ENCODE measurements at places on chromosomes 4 and X.

- no peak for DNase-seq
Observed at GRCh38 chrX:19926095-19926494, 38.7 kb upstream of the SH3KBP1 start.

DNA sequence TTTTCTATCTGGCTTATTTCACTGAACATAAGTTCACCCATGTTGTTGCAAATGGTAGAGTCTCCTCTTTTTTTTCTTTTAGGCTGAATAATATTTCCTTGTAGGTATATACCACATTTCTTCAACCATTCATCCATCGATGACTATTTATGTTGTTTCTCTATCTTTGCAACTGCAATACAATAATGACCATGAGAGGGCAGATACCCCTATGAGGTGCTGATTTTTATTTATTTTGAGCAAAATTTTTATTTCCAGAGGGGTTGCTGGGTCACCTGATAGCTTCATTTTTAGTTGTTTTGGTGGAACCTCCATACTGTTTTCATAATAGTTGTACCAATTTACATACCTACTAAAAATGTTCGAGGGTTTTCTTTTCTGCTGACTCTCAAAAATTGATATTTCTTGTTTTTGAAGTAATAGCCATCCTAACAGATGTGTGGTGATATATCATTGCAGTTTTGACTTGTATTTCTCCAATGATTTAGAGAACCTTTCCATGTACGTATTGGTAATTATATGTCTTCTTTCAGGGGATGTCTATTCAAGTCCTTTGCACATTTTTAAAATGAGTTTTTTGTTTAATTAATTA, 1697.0 kb downstream of the PCDH7 start:
- no peak for DNase-seq

GRCh38 chr4:124934916-124935315, 222.4 kb upstream of the ANKRD50 start:
- DNase-seq: no peak

DNA sequence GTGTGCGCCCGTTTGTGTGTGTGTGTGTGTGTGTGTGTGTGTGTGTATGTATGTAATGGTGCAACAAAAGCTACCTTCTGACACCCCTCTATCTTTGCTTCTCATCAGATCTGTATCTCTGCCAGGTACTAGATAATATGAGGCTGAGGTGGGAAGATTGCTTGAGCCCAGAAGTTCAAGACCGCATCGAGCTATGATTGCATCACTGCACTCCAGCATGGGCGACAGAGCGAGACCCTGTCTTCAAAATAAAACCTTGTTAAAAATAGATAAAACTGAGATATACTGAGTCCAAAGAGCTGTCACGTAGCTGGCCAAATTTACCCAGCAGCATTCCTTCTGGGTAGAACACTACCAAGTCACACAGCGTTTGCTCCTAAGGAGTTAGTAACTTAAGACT, 18.4 kb downstream of the NLGN4X start:
- DNase-seq: no peak

- DNase-seq: no peak
Observed at GRCh38 chr4:46386570-46386969, 3.4 kb downstream of the GABRA2 start.

GRCh38 chrX:156001001-156001666, 3.6 kb downstream of the IL9R start:
- no peak for DNase-seq

DNA sequence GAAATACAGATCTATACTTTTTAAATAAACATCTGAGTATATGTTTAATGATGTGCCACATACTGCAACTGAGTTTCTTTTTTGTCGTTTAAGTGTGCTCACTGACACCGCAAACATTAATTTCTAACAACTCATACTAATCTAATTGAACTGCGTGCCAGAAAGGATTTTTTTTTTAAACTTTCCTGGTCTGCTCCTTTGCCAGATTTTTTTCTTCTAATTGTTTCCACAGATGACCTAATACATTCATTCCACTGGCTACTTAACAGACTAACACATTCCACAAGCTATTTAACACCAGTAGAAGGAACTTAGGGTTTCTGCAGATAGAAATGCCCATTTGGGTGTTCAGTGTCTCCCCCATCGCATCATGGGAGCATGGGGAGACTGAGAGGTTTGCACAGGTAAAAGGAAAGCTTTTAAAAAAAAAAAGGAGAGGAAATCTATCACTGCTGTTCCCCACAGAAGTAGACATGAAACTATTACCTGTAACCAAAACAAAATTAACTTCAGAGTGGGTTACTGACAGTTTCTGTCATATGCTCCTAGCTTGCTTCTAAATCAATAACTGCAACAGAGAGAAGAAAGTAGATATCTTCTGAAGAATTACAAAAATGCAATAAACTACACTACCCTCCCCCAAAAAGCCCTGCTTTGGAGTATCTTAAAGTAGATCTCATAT, 31.6 kb downstream of the SH3KBP1 start:
- no peak for DNase-seq

- no peak for DNase-seq
Observed at GRCh38 chrX:65821721-65822496, 154.5 kb downstream of the MSN start.

DNA sequence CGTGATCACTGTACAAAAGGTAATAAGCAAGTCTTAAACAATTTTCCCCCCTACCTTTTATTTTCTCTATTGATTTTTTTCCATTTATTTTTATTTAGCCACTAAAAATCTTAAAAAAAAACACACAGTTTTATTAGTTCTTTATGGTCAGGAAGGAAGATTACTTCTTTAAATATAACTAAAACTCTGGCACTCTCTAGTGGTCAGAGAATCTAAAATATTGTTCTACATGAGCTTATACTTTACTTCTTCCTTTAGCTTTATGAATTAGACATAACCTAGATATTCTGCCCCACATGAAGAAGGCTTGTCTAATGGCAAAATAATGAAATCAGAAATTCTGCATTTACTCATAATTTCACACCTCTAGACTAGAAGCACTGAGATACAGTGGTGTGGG, 135.2 kb downstream of the PDE5A start:
- DNase-seq: no peak

- no peak for DNase-seq
Observed at GRCh38 chr4:51853027-51853682, 10.2 kb downstream of the DCUN1D4 start.

- no peak for DNase-seq
Observed at GRCh38 chr4:85210353-85210752, 243.9 kb upstream of the WDFY3 start.

- no peak for DNase-seq
Observed at GRCh38 chr4:93370256-93370655, 458.3 kb upstream of the ATOH1 start.

- DNase-seq: no peak
Observed at GRCh38 chr4:37976991-37977470, 16.8 kb downstream of the PTTG2 start.

GRCh38 chr4:184188443-184189400, 29.0 kb downstream of the ENPP6 start:
- DNase-seq: no peak

DNA sequence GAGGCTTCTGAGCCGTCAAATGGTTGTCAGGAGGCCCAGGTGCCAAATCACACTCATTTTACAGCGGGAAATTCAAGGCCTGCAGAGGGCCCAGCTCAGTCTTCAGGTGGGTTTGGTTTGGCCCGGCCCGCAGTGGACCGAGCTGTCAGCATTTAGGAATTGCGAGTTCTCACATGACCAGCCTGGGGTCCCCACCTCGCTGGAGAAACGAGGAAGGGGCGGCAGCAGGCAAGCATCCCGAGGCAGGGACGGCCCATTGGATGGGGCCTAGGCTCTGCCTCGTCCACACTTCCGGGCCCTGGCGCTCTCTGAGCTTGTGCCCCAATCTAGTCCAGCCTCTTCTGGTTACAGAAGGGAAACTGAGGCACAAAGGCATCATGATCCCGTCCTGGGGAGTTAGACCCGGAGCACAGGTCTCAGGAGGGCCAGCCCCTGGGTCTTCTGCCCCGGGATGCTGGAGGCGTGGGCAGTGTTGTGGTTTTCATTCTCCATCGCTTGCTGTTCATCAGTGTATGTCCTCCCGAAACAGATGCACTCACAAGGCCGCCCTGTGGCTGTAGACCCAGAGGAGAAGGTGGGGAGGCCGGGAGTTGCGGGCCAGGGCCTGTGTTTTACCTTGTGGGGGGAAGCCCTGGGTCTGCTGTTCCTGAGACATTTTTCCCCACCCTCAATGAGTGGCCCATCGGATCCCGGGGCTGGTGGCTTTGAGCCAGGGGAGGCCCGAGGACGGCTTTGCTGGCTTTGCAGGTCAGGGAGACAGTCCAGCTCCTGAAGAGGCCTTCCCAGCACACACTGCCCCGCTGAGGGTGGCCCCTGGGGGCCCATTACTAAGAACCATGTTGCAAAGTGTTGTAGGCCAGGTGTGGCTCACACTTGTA, 8.9 kb downstream of the PSAPL1 start:
- no peak for DNase-seq

GRCh38 chr4:92303621-92304027, at the start of gene GRID2:
Gene GRID2 (plus strand): TSS chr4:92303966.
- DNase-seq: no peak

DNA sequence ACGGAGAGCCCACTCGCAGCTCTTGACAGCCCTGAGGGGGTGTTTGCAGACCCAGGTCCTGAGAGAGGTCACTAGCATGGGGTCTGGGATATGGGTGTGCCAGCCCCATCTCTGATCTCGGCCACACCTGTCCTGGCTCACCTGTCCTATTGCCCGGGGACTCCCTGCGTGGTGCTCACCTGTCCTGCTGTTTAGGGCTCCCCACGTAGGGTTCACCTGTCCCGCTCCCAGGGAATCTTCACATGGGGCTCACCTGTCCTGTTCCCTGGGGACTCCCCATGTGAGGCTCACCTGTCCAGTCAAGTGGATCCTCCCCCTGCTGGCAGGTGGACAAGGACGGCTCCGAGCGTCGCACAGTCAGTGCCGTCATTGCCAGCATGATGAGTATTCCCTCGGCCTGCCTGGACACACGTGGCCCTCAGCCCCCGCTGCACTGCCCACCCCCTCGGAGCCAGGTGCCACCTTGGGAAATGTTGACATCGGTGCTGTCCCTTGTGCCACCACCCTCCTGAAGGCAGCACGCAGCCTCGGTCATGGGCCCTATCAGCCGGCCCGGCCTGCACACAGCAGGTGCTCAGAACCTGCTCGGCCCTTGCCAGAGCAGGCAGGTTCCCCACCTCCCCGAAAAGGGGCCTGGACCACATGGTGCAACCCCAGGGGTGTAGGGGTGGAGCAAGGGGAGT, 6.3 kb downstream of the SLC49A3 start:
- no peak for DNase-seq

DNA sequence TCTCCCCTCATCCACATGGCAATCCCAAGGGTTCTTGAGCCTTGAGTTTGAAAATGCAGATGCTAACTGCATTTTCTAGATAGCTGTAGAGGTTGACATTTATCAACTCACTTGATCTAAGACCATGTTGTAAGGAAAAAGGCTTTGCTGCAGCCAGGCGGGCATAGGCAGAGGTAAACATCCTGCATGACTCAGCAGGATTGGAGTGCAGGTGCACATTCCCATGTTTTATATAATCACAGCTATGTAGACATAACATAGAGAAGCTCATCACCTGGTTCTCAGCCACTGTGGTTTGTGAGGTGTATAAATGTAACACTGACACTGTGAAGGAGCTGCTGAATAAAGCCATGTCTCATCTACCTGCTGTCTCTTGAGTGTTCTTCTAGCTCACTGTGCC, 62.3 kb upstream of the PDE5A start:
- no peak for DNase-seq

DNA sequence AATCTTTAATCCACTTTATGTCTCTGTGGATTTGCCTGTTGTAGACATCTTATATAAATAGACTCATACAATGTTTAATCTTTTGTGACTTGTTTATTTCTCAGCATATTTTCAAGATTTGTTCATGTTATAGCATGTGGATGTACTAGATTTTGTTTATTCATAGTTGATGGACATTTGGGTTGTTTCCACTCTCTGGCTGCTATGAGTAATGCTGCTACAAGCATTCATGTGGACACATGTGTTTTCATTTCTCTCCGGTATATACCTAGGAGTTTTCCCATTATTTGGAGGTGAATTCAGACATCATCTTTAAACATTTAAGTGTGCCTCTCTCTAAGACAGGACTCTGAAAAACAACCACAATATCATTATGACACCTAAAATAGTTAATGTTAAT, 2.3 kb downstream of the IKBKG start:
- DNase-seq: no peak

DNA sequence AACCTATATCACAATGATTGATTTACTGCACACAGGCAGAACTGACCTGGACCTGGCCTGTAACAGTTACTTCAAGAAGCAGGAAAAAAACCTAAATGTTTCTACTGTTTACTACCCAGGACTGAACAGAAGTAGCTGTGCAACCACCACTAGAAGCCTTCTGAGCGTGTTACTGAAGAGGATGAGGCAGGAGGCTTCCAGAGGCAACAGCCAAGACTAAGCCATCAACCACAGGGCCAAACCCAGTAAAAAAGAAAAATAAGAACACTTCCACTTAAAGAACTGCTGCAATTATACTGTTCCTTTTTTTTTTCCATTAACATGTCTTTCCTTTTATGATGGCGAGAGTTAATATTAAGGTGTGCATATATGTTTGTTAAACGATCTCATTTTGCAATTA, 29.4 kb upstream of the TTC29 start:
- no peak for DNase-seq

GRCh38 chr4:9870165-9870790, 88.8 kb downstream of the DRD5 start:
- no peak for DNase-seq

GRCh38 chr4:48269861-48270522, 354 bp upstream of the TEC start:
- peak; percentile 48 for DNase-seq

DNA sequence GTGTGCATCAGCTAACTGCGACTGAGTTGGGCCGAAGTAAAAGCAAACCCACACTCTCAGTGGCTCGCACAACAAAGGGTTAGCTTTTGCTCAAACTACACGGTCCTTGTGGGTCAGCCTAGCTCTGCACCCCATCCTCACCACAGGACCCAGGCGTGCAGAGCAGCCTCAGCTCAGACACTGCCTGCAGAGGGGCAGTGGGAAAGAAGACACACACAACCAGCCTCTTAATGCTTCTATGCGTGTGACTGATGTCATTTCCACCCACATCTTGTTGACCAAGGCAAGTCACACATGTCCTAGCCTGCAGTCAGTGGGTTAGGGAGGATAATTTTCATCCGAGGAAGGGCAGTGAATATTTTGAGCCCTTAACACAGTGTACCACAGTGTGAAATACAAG, 40.5 kb downstream of the HMGB2 start:
- DNase-seq: no peak

GRCh38 chr4:52843958-52844357, 18.2 kb upstream of the RASL11B start:
- no peak for DNase-seq

GRCh38 chr4:43275779-43276178, 383.3 kb downstream of the GRXCR1 start:
- no peak for DNase-seq

- no peak for DNase-seq
Observed at GRCh38 chr4:188138227-188138626, 1.0 kb upstream of the TRIML1 start.
